ENCODE measurements at places on chromosomes 3 and 15.

- peak; percentile 13 for DNase-seq
Observed at GRCh38 chr3:195060531-195061291, 210.2 kb downstream of the XXYLT1 start.

DNA sequence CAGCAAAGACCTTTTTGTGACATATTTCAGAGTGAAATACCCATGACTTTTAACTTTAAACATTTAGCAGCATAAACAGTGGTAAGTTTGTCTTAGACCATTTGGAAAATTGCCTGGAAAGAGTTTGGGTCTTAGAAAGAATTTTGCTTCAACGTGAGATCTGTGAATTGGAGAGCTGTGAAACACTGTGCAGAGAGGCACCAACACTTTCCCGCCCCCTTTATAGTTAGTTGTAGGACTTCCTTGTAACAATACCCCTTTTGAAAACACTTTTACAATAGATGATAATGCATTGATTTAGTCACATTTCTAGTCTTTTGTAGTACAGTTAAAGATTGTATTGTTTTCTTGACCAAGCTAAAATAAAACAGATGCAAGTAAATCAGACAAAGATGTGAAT lies 43.5 kb upstream of the MBNL1 start:
- DNase-seq: no peak

DNA sequence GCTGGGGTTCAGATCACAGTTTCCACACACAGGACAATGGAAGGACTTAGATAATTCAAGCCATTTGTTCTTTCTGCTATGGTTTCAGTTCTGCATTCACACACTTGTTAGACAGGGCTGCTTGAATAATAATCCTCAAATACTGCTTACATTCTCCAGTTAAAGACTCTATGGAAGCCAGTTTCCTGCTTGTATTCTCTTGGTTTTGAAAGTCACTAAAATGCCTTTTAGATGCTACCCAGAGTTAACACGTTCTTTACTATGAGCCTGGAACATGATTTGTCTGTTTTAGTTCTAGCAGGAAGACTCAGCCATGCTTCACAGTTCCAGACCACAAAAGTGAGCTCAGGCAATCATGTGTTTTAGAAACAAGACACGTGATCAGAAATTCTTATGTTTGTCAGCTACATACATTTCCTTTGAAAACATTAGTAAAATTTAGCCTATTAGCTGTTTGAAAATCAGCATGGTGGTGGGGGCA lies 152.4 kb downstream of the LEKR1 start:
- DNase-seq: no peak

- no peak for DNase-seq
Observed at GRCh38 chr3:163422671-163423070, 1655.6 kb downstream of the SI start.

DNA sequence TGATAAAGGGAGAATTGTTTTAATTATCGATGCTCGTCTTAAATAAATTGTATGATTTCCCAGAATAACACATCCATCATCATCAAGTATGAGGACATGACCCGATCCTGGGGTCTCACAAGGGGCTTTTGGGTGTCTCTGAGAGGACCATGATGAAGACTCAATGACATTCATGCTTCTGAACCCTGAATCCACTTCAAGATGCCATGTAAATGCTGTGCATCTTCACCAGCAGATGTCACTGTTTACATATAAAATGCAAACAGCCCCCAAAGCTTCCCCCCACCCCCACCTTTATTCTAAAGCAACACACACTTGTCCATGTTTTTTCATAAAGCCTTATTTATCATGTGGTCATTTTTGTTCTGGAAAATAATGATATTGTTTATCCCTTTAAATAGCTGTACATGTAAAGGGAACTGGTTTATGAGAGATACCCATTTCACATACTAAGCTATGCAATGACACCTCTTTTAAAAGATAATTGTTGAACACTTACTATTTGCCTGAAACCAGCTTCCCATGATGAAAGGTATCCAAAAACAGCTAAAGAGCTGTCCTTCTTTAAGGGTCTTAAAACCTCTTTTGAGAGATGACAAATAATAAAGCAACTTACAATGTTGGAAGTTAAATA lies 69.7 kb upstream of the UBE3A start:
- DNase-seq: no peak

DNA sequence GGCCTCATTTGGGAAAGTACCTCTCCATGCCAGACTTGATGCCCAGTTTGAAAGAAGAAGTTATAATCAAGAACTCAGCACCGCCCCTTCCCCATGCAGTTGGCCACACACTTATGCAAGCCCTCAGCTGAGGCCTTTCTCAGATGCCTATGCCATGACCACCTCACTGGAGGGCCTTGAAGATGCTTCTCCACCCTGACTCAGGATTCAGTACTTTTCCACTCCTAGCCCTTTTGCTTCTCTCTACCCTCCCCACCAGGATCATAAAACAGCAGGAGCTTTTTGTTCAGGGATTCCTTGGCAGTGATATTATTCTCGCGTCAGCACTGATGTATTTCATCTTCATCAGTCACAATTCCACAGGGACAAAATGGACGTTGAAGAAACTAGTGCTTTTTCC lies 313.5 kb downstream of the PYDC2 start:
- no peak for DNase-seq

DNA sequence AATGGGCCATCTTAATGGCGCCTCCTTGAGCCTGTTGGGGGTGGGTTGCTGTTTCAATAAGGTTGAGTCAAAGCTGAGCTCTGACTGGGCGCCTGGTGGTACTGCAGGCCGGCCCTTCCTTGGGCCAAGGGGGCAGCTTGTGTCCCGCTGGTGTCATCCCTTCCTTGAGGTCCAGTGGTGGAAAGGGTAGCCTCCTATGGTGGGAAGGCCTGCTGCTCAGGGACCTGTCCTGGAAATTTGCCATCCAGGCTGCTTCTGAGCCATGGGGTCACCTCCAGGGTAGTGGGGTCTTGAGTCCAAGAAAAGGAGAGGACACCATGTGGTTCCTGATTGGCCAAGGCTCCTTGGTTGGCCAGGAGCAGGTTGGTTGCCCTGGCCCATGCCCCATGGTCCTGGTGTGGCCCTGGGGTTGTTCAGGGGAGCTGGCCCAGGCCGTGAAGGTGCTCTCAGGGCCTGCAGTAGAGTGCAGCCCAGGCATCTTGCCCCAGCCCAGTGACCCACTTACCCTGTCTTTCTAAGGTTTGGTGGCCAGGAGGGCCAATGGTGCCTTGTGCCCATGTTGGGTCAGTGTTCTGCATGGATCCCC lies 188.7 kb downstream of the UBE3A start:
- DNase-seq: peak; percentile 50

GRCh38 chr3:156396851-156397250 lies 158.1 kb downstream of the SSR3 start:
- DNase-seq: no peak

DNA sequence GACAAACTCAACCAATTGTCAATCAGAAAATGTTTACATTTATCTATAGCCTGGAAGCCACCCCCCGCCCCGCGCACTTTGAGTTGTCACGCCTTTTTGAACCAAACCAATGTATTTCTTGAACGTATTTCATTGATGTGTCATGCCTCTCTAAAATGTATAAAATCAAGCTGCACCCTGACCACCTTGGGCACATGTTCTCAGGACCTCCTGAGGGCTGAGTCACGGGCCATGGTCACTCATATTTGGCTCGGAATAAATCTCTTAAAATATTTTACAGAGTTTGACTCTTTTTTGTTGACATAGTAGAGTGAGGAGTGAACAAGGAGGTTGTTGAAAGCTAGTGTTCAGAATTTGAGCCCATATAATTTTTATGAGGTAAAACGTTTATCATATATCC lies 6.5 kb downstream of the MCTP2 start:
- DNase-seq: no peak

DNA sequence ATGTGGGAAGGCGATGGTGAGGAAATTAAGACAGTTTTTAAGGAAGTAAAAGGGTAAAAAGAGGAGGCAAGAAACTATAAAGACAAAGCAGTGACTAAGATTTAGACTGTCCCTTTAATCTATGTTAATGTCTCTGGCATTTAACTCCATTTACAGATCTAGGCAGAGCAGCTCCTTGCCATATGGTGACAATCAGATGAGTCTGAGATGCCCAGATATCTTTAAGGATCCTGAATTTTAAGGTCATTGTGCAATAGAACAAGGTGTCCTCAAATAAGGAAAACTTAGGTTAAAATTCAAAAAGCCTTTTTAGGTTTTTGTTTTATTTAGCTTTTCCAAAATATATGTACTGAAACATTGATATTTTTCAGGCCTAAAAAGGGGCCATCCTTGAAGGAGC lies 24.1 kb downstream of the RASGRP1 start:
- no peak for DNase-seq

GRCh38 chr3:155753038-155753639 lies 8.3 kb upstream of the PLCH1 start:
- DNase-seq: no peak

DNA sequence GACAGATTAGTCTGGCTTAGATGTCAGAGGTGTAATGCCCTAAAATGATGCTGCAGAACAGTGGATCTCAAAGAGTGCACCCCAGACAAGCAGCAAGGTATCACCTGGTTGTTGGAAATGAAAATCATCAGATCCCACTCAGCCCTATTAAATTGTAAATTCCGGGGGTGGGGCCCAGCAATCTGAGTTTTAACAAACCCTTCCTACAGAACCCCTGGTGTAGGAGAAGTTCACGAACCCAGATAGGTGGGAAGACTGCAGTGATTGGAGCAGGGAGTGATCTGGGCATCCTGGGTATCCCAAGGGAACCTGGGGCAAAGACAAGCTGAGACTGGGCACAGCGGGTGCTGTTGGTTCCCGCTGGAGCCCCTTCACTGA lies 24.3 kb upstream of the THRB start:
- DNase-seq: no peak

DNA sequence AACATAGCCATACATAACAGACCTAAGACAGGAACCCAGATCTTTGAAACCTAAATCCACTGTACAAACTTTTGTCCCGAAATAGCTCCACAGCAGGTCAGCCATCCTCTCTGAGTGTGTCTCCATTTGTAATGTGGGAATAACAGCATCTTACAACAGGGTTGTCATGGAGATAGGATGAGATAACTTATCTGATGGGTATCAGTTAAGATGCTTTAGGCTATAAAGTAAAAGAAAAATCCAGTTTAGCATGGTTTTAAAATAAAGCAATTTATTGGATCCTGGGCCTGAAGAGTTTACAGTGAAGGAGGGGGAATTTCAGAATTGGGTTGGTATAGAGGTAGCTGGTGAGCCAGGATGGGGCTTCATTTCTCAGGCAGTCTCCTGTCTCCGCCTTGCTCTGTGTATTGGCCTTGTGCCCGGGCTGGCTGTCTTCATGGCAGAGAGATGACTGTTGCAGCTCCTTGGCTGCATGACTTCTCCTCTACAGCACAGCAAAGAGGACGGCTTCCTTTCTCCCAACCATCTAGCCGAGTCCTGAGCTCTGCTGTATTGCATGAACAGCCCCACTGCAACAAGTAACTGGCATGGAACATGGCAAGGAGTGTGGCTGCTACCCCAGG lies 131.9 kb upstream of the PROK2 start:
- DNase-seq: peak; percentile 51

DNA sequence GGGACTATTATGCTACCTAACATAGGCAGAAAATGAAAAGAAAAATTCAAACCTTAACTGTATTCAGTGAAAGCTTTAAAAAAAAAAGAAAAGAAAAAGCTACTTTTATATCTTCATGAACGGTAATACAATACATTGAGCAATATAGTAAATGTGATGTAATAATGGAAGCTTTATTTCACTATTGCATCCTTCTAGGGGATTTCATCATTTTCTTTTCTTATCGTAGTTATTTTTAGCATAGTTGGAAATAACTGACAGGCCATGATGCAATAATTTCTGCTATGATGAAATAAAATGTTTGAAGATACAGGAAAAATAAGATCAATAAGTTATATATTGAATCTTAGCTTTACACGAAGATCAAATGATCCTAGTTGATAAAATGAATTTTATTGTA lies 40.3 kb upstream of the ZCWPW2 start:
- DNase-seq: no peak

- no peak for DNase-seq
Observed at GRCh38 chr3:132593947-132594323, 3.1 kb upstream of the ACKR4 start.

DNA sequence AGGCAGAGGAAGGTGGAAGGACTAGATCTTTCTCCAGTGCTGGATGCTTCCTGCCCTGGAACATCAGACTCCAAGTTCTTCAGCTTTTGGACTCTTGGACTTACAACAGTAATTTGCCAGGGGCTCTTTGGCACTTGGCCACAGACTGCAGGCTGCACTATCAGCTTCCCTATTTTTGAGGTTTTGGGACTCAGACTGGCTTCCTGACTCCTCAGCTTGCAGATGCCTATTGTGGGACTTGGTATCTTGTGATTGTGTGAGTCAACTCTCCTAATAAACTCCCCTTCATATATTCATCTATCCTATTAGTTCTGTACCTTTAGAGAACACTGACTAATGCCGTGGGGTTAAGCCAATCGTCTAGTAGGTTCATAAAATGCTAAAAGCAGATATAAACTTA lies 8.8 kb upstream of the B3GNT5 start:
- peak; percentile 75 for DNase-seq

DNA sequence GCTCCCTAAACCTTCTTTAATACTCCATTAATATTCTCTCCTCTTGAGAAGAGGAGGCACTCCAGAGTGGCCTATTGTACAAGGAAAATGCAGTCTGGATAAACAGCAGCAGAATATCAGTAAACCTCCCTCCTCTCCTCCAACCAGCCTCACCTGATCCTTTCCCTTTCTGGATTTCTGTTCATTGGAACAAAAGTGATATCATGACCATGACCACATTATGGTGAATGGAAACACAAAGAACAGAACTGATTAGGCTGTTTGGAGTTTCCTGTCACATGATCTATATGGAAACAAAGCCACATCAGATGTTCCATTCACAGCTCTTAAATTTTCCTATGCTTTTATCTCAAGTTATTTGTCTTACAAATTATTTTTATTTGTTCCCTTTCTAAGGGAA lies 14.6 kb downstream of the C2CD4B start:
- no peak for DNase-seq

DNA sequence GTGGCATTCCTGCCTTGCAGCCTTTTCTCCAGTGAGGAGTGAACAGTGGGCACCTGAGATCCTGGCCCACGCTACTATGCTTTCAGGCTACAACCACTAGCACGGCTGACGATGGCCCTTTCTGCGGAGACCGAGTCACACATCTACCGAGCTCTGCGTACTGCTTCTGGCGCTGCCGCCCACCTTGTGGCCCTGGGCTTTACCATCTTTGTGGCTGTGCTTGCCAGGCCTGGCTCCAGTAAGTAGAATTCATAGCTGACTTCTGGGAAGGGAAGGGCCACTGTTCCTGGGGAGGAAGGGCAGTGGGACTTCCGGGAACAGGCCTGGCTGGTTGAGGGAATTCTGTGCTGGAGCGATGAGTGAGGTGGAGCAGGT lies 648 bp downstream of the CYB561D2 start:
- DNase-seq: no peak

- DNase-seq: no peak
Observed at GRCh38 chr15:45205192-45205591, 17.4 kb upstream of the SHF start.

- no peak for DNase-seq
Observed at GRCh38 chr15:89714775-89715174, 24.2 kb downstream of the WDR93 start.

DNA sequence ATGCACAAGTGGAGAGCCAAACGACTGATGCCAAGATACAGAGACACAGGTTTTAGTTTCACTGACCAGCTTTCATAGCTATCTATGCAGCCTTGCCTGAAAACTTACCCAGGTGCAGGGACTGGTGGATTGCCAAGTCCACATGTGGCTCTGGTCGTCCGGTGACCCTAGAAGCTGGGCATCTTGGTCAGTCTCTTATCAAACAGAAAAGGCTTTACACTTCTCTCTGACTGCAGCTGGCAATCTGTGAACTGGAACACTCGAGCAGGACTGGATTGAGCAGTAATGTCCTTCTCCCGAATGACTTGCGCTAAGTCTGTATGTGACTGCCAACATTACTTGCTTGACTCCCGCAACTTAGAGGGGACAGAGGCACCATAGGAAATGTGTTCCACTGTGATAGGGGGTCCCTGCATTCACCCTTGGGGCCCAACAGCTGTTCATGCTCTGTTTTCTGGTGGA lies 63.0 kb upstream of the SIAH2 start:
- DNase-seq: no peak

Data from tibial artery (tissue), 4 donors.